ENCODE measurements at places on chromosomes 4 and X.
A peak's percentile ranks its signal among the peaks of the same experiment; 100 is the strongest.

DNA sequence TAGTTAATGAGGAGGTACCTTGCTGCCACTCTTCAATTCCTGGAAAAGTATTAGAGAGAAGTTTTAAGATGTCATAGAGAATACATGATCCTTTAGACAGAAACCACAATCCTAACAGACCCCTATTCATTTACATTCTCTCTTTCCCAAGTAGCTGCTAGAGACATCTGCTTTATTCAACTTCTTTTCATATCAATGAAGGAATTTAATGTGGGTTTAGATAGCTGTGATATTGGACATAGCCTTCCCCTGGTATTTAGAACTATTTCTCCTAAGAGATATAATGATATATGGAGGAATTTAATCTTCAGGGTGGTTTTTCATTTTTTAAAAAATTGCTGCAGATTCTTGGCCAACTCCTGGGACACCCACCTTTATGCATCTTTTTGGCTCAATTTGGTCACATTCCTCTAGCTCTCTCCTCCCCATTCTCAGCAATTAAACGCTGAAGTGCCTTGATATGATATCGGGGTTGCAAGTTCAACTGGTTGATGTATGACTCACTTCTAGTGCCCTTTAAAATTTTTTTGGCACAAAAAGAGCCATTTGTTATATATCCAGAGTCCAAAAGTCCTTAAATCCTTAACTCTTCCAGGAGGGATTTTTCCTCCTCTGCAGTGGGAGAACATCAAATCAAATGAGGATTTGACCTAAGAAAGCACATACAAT, 57.6 kb downstream of the DOCK11 start:
- peak overlapping the region; percentile 20 for H3K27ac ChIP-seq
- no peak overlapping the region for H3K4me3 ChIP-seq
- H3K36me3 ChIP-seq: no peaks in the 10 kb centered on the region
- H3K27me3 ChIP-seq: no peaks in the 10 kb centered on the region
- DNase-seq: peak; percentile 63

DNA sequence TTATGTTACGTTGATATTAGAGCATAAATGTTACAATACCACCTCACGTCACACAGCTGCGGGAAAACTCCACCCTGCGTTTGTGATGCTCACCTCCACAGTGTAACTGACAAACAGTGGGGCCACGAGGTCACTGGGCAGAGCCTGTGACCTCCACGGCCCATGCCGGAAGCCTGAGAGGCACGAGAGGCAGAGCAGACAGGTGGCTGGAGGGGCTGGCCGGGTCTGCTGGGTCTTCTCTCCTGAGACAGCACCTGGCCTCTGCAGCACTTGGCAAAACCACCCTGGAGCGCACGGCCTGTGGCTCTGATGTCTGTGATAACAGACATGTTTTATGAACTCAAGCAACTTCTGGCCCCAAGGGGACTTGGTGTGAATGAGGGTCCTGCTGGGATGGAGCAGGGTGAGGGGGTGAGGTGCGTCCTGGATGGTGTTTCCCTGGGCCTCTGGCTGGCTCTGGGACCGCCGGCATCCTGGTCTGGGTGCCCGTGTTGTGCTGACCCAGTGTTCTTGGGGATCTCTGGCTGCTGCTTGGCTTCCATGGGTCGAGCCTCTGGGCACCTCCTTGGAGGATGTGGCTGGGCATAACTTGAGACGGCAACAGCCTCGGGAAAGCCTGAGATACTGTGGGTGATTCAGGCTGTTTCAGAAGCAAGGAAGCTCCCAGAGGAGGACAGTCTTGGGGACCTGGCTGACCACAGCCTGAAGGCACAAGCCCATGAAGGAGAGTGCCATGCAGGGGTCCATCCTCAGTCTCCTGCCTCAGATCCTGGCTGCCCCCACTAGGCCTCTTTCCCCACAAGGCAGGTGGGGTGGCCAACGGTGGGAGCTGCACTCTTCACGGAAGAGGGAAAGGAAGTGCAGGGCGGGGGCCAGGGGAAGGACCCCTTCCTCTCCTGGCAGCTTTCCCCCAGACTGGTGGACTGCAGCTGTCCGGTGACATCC, 19.7 kb downstream of the RNF212 start:
- no peaks in the 10 kb centered on the region for H3K27me3 ChIP-seq
- H3K27ac ChIP-seq: no peak overlapping the region

GRCh38 chr4:6447672-6448171, 24.7 kb downstream of the PPP2R2C start:
- H3K27me3 ChIP-seq: no peaks in the 10 kb centered on the region
- no peak overlapping the region for H3K27ac ChIP-seq
- DNase-seq: no peak
- H3K4me3 ChIP-seq: no peak overlapping the region

DNA sequence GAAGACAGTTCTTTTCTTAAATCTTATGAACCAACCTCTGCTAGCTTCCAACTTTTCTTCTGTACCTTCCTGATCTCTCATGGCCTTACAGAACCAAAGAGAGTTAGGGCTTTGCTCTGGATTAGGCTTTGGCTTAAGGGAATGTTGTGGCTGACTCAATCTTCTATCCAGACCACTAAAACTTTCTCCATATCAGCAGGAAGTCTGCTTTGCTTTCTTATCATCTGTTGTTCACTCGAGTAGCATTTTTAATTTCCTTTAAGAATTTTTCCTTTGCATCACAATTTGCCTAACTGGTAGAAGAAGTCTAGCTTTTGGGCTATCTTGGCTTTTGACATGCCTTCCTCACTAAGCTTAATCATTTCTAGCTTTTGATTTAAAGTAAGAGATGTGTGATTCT, 167.0 kb downstream of the TBCK start:
- DNase-seq: no peak
- no peak overlapping the region for H3K27ac ChIP-seq
- H3K4me1 ChIP-seq: no peaks in the 10 kb centered on the region
- H3K27me3 ChIP-seq: no peaks in the 10 kb centered on the region
- no peaks in the 10 kb centered on the region for H3K36me3 ChIP-seq

- no peak for DNase-seq
- H3K4me3 ChIP-seq: no peak overlapping the region
- no peaks in the 10 kb centered on the region for H3K4me1 ChIP-seq
- H3K27ac ChIP-seq: no peak overlapping the region
- no peaks in the 10 kb centered on the region for H3K27me3 ChIP-seq
Measured at GRCh38 chrX:112759512-112759911, 79.8 kb upstream of the LHFPL1 start.

DNA sequence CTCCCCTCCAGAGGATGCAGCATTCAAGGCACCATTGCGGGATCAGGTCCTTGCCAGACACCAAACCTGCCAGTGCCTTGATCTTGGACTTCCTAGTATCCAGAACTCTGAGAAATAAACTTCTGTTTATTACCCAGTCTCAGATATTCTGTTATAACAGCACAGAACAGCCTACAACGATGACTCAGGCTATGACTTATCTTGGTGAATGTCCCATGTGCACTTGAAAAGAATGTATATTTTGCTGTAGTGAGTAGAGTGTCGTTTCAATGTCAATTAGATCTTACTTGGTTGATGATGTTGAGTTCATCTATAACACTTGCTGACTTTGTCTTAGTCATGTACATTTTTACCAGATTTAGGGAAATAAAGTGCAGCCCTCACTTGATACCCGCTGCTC, 34.5 kb upstream of the PGRMC1 start:
- no peaks in the 10 kb centered on the region for H3K27me3 ChIP-seq
- peak; percentile 5 for DNase-seq
- no peak overlapping the region for H3K4me3 ChIP-seq
- no peaks in the 10 kb centered on the region for H3K4me1 ChIP-seq
- H3K27ac ChIP-seq: no peak overlapping the region

DNA sequence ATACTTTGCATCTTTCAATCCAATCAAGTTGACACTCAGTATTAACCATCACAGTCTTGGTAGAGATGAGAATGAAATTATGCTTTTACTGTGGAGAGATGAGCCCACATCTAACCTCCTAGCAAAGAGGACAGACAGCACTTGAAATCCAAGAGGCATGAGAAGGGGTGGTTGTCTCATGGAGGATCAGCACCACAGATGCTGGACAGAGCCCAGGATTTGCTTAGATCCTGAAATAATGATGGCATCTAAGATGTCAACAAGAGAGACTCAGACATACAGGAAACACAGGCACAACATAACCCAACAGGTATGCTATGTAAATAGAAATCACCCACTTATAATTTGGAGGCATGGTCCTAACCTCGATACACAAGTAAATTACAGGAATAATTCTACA, 74.3 kb upstream of the VCX2 start:
- H3K27me3 ChIP-seq: no peaks in the 10 kb centered on the region
- H3K36me3 ChIP-seq: no peaks in the 10 kb centered on the region
- no peaks in the 10 kb centered on the region for H3K4me1 ChIP-seq
- no peak overlapping the region for H3K27ac ChIP-seq
- DNase-seq: no peak

DNA sequence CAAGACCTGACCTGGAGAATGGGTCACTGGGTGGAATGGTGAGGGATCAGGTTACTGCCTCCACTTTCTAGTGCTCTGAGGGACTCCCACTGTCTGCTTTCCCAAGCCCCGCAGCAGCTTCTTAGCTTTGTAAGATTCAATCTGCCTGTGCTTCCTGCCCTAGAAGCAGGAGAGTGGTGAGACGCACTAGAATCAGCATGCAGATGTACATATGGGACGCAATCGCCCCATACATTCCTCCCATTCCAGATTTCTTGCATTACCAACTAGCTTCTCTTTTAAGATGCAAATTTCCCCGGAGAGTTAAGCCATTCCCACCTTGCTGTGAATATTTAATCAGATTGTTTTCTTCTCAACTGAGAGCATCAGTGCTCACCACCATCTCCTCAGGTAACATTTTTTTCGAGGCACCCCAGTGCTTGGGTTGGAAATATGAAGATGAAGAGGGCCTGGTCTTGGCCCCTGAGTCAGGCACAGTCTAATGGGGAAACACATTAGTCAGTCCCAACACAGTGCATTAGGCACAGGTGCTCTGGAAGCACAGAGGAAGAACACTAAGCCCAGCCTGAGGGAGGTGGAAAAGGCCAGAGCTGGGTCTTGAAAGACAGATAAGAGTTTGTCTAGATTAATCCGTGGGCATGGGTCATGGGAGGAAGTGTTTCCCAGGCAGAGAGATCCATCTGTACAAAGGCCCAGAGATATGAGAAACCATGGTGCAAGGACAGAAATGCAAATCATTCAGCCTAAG, 66.7 kb upstream of the PRPS1 start:
- DNase-seq: no peak
- H3K27ac ChIP-seq: no peak overlapping the region
- no peak overlapping the region for H3K4me3 ChIP-seq
- peaks cover 2% of the 10 kb centered on the region for H3K4me1 ChIP-seq
- no peaks in the 10 kb centered on the region for H3K36me3 ChIP-seq

DNA sequence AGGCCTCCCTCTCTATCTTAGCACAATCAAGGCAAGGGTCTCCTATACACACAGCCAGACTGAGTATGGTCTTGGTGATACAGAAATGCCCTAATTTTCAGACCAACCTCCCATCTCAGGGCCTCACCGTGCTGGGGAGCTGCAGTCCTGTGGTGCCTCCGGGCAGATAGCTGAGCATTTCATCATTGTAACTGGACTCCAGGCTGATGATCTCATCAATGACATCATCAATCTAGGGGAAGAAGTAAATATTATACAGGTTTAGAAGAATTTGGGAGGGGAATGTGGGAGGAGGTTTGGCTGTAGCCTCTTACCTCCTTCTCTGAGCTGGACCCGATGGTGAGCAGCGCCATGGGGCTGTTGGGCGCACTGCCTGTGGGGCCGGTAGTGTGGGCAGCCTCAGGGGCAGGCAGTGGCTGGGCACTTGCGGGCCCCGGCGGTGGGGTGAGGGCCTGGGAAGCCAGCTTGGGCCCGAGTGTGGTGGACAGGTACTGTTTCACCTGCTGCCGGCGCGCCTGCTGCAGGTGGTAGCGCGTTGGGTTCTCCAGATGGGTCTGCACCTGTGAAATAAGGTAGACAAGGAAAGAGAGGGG, 5.2 kb downstream of the TFE3 start:
- peak overlapping the region; percentile 77 for H3K27ac ChIP-seq
- no peak overlapping the region for H3K4me3 ChIP-seq
- peaks cover 9% of the 10 kb centered on the region for H3K4me1 ChIP-seq
- H3K27me3 ChIP-seq: no peaks in the 10 kb centered on the region
- peaks cover 24% of the 10 kb centered on the region for H3K36me3 ChIP-seq

- no peak for DNase-seq
- no peak overlapping the region for H3K27ac ChIP-seq
- no peaks in the 10 kb centered on the region for H3K36me3 ChIP-seq
- no peaks in the 10 kb centered on the region for H3K4me1 ChIP-seq
Measured at GRCh38 chr4:170672381-170672965, 582.7 kb upstream of the AADAT start.

GRCh38 chr4:144648042-144648441, 2.1 kb downstream of the HHIP start:
- H3K4me1 ChIP-seq: no peaks in the 10 kb centered on the region
- peaks cover 4% of the 10 kb centered on the region for H3K27me3 ChIP-seq
- no peak overlapping the region for H3K4me3 ChIP-seq
- no peak overlapping the region for H3K27ac ChIP-seq
- no peaks in the 10 kb centered on the region for H3K36me3 ChIP-seq
- DNase-seq: no peak

DNA sequence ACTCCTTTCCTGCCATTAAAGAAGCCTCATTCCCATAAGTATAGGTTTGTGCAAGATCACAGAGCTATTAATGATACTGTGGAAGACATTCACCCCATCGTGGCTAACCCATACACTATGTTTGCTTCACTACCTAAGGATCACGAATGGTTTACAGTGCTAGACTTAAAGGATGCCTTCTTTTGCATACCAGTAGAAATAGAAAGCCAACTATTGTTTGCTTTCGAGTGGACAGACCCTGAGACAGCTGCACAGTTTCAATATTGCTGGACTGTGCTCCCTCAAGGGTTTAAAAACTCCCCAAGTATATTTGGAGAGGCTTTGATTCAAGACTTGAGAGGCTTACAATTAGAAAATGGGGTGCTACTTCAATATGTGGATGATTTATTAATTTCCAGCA, 16.0 kb upstream of the PAPSS1 start:
- H3K27ac ChIP-seq: no peak overlapping the region
- H3K4me1 ChIP-seq: peaks cover 3% of the 10 kb centered on the region
- H3K36me3 ChIP-seq: no peaks in the 10 kb centered on the region
- no peak overlapping the region for H3K4me3 ChIP-seq

- H3K4me1 ChIP-seq: no peaks in the 10 kb centered on the region
- no peak overlapping the region for H3K4me3 ChIP-seq
- H3K27me3 ChIP-seq: no peaks in the 10 kb centered on the region
- H3K36me3 ChIP-seq: no peaks in the 10 kb centered on the region
- DNase-seq: peak; percentile 1
- H3K27ac ChIP-seq: no peak overlapping the region
Measured at GRCh38 chrX:148784856-148785255, 284.4 kb downstream of the AFF2 start.

DNA sequence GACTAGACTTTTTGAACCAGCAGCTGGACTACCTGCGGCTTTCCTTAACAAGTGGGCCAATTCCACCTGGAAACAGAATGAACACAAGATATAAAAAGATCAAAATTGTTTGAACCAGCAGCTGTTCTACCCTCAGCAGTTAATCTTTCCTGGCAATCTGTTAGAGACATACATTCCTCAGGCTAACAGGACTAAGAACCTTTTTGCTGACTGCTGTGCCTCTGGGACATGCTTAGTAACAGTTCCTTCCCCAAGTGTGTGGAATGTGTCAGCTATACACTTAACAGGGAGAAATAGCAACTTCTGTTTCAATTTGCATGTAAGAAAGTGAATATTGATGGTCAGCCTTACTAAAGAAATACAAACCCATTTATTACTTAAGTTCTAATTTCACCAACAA, 554.4 kb downstream of the ARAP2 start:
- H3K27me3 ChIP-seq: no peaks in the 10 kb centered on the region
- DNase-seq: no peak
- no peaks in the 10 kb centered on the region for H3K4me1 ChIP-seq
- H3K4me3 ChIP-seq: no peak overlapping the region

GRCh38 chr4:150098214-150098613, 20.0 kb downstream of the DCLK2 start:
- H3K27me3 ChIP-seq: no peaks in the 10 kb centered on the region
- no peaks in the 10 kb centered on the region for H3K4me1 ChIP-seq
- peak; percentile 51 for DNase-seq
- H3K27ac ChIP-seq: no peak overlapping the region

Measured in fibroblast of lung (primary cell).